Left renal cortex interstitium (tissue), 4 donors: ENCODE measurements at places on chromosomes 12 and 14.

- no peak for DNase-seq
Observed at GRCh38 chr12:68114606-68115005, 44.9 kb downstream of the IFNG start.

DNA sequence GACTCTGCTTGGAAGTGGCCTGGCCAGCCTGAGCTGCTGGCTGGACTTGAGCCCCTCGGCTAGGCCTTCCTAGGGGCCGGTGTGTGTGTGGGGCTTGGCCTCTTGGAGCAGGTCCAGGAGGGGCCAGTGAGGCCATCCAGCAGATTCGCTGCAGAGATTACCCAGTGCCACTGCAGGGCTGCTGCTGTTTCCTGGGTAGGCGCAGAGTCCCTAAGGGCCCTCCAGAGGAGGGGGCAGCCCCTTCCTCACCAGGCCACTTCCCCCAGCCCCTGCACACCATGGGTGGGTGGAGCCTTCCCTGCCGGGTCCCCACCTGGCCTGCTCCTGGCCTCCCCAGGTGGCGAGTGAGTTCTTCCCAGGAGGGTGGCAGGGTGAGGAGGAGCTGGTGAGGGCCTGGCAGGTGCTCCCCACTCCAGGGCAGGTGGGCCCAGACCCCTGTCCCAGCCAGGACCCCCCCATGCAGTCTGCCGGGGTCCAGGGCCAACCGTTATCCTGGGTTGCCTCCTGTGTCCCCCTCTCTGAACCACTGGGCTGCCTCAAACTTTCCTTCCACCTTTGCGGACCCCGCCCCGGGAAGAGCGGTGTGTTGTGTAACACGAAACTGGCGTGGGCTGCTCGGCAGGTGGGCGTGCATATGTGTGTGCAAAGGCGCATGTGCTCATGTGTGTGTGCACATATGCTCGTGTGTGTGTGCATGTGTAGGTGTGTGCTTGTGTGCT lies 25.1 kb downstream of the ASPG start:
- DNase-seq = no peak

GRCh38 chr14:105843444-105844046 lies 317.2 kb downstream of the TMEM121 start:
- DNase-seq = no peak

DNA sequence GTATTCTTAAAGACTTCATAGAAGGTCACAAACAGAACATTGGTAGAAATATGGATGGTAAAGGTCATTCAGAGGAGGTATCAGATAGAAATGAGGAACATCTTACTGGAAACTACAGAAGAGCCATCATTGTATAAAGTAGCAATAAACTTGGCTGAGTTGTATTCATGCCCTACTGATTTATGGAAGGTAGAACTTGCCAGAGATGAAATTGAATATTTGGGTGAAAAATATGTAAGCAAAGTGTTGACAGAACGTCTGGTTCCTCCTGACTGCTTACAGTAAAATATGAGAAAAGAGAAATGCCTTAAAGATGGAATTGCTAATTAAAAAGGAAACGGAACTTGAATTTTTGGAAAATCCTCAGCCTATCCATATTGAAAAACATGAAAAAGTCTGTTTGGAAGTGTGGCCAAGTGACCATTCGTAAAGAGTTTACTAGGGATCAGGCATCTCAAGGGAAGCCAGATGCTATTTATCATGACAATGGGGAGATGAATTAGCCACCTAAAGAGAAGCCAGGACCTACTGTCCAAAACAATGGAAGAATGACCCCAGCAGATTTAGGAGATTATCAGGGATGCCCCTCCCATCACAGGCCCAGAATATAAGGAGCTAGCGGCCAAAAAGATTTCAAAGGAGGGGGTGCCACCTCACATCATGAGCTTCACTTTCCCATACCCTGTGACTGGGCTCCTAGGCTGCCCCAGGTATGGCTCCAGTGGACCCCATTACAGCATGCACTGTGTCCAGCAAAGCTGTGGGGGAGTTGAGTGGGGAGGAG lies 189.3 kb downstream of the ITPR2 start:
- DNase-seq = no peak

- DNase-seq = no peak
Observed at GRCh38 chr14:88411039-88411438, 25.6 kb downstream of the SPATA7 start.

DNA sequence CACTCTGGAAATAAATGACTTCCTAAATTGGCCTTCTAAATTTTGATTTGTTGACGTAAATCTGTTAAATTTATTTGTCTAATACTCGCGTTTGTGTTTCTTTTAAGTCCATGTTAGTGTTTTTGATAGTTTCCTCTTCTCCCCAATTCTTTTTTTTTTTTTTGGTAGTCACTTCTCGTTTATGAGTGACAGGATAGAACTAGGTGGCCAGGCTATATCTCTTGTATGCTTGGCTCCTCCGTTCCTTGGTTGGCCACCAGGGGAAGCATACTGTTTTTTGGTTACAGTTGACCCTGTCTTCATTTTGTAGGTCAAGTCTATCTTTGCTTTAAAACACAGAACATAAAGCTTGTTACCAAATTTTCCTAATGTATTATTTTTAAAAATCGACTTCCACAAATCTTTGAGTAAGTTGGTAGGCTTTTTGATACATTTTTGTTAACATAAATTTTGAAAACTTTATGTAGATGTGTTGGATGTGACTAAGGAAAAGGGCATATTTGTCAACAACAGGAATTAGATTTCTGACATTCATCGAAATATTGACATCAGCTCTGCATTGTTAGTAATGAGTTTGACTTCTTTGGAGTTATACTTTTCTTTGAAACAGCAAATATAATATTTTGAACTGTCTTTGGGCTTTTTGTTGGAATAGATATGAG lies 2.2 kb downstream of the RCOR1 start:
- no peak for DNase-seq

GRCh38 chr12:53065470-53065869 lies 13.7 kb downstream of the SPRYD3 start:
- no peak for DNase-seq

DNA sequence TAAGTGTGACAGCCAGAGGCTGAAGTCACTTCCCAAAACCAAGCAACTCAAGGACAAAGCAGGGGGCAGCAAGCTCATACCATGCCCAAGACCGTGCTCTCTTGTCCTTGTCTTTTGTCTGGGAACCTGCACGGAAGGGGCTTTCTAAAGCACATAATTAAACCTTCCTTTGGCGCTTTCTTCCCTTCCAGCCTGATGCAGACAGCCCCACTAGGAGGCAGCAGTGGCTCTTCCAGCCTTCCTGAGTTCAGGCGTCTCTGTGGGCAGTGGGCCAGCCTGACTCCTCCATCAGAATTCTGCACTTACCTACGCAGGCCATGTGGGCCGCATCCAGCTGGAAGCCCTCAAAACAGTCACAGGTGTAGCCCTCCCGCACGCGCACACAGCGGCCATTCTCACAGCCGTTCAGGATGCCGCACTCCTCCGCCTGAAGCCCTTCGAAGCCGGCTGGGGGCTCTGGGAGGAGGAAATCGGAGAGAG lies 7.6 kb downstream of the ISCA2 start:
- DNase-seq = no peak

GRCh38 chr14:61226015-61226654 lies 55.0 kb downstream of the TMEM30B start:
- no peak for DNase-seq

DNA sequence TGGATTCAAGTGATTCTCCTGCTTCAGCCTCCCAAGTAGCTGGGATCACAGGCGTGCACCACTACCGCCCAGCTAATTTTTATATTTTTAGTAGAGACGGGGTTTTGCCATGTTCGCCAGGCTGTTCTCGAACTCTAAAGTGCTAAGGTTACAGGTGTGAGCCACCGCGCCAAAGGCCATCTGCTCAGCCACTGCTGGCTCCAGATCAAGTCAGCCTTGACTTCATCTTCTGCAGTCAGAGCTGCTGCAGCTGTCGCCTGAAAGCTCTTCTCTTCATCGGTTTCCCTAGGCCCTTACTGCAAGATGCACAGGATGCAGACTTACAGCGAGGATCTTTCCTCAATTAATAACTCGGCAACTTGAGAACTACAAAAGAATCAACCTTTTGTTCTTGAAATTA lies 66.8 kb downstream of the CLIP1 start:
- DNase-seq = no peak

- no peak for DNase-seq
Observed at GRCh38 chr12:40142001-40142744, 36.3 kb upstream of the SLC2A13 start.

DNA sequence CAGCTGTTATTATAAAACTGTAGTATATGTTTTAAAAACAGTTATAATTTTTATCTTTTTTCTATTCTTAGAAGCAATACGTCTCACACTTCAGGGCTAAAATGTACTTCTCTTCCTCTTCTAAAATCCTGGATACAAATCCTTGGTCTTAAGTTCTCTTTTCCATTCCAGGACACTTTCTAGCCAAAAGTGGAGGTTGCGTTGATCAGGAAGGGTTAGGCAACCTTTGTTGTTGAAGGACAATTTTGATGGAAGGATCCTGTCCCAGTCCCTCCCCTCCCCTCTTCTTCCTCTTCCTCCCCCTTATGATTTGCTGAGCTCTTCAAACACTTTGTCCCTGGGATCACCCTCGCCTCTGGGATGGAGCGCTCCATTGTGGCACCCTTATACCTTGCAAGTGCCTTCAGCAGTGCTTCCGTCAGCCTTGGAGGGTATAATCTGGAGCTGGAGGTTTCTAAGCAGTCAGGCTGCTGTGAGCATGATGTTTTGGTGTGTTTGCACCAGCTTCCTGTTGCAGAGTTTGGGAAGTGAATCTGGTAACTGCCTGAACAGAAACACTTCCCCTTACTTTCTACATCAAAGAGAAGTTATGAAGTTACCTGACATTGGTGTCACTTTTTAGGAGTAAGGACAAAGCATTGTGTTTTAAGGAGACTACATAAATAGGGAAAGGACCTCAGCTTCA lies 87.4 kb upstream of the SLC38A2 start:
- DNase-seq = no peak

GRCh38 chr14:85587151-85587711 lies 57.3 kb downstream of the FLRT2 start:
- no peak for DNase-seq

GRCh38 chr12:3152011-3152511 lies 74.9 kb downstream of the TSPAN9 start:
- DNase-seq = no peak

GRCh38 chr14:45868377-45868776 lies 615.4 kb upstream of the MIS18BP1 start:
- no peak for DNase-seq

DNA sequence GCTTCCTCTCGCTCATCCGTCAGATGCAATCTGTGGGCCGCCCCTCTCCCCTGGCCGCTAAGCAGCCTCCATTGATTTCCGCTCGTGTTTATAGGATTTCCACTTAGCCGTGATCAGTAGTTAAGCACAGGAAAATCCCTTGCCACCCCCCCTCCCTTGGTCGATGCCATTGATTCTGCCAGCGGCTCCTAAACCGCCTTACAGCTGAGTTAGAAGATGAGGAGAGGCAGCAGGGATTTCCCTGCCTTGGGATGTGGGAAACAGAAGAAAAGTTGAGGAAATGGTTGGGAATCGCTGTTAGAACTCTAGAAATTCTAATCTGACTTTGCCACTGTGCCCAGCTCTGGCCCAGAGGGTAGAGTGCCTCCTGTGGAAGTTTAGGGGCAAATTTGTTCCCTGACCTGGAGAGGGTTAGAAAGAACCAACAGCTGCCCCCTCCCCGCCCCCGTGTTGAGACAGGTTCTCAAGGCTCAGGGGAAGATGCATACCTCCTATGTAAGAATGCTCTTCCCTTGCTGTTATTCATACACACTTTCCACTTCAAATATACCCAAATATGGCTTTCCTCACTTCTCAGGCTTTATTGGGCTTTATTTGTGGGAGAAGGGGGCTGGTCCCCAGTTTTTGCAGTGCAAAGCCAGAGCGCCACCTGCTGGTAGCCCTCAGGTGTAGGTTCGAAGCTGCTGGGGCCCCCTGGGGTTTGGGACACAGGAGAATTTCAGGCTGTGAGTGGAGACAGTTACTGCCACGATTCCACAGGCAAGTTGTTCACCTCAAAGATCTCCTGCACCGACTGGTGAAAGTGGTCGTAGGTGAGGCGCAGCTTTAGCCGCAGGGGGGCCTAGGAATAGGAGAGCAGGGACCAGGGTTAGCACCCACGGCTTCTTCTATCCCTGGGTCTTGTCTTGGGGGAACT lies 3.2 kb downstream of the THTPA start:
- no peak for DNase-seq

GRCh38 chr14:37594971-37595808 lies at the start of the genes FOXA1 and TTC6:
TSS of gene FOXA1 (minus strand) at chr14:37595249. CDS start at chr14:37594972, 277 bp downstream.
TSS of gene TTC6 (plus strand) at chr14:37595629. CDS start at chr14:37622065, 26,436 bp downstream.
- no peak for DNase-seq

DNA sequence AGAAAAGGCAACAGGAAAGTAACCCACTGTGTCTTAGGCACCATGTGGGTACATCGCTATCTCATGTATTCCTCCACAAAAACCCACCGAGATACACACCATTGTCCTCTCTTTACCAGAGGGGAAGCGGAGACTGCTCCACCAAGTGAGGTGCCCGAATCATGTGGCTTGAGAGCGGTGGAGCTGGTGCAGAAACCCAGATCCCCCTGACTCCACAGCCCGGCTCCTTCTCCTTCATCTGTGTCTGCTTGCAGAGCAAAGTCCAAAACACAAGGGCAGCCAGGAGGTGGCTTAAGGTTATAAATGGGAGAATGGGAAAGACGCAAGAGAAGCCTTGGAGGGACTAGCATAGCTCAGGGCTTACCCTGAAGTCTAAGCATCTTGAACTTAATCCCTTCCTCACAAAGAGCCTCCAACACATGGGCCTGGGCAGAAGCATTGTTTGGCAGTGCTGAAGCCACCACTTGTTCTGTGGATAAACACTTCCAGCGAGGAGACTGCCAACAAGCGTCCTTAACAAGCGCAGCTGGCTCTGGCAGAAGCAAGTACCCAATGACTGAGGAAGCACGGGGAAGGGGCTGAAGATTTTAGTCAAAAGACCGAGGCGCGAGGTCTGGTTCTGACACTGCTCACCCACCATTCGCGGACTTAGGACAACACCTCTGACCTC lies 83.0 kb downstream of the TTC7B start:
- no peak for DNase-seq
